ENCODE measurements at places on chromosomes 3 and 15.

DNA sequence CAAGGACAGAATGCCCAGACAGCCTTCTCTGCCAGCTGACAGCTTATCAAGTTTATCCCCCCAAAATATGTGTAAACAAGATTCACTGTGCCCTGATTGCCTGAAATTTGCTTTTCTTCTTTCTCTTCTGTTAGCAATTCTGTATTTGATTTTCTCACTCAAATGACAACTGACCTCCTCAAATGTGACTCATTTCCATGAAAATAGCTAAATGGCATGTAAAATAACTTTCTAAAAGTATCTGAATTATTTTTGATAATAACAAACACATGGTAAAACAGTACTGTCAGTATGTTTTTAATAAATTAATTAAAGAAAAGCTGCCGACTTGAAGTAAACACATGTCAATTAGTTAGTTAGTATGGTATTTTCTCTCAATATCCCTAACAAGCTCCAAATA, 202.3 kb upstream of the STAC start:
- no peak for DNase-seq

- no peak for DNase-seq
Measured at GRCh38 chr15:62603742-62604141, 438.7 kb upstream of the C2CD4B start.

DNA sequence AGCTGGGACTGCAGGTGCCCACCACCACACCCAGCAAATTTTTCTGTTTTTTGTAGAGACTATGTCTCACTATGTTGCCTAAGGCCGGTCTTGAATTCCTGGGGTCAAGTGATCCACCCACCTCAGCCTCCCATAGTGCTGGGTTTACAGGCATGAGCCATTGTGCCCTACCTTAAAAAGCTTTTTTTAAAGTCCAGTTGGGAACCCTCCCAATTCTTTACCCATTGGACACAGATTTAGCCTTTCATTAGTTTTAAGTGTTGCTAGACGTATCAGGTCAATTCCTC, 1.7 kb upstream of the DENND4A start:
- DNase-seq: no peak

DNA sequence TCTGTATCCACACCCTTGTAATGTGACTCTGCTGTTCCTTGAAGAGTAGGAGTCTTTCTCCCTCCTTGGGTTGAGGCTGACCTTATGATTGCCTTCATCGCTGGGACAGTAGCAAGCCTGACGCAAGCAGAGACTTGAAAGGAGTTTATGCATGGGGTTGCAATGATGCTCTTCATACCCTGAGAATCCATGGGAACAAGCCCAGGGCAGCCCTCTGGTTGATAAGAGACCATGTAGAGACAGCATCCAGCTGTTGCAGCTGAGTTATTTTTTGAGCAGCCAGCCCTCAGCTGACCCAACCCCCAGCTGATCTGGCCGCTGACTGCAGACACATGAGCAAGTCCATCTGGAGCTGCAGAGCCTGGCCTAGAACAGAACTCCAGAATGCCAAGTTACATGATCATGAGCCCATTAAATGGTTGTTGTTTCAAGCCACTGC, 60.6 kb upstream of the ARNT2 start:
- no peak for DNase-seq

- DNase-seq: no peak
Measured at GRCh38 chr15:60580073-60580472, 101.1 kb upstream of the ICE2 start.

GRCh38 chr3:48983096-48983495, 6.9 kb upstream of the P4HTM start:
- DNase-seq: no peak

GRCh38 chr3:16841904-16842271, 42.9 kb upstream of the PLCL2 start:
- DNase-seq: peak; percentile 40

DNA sequence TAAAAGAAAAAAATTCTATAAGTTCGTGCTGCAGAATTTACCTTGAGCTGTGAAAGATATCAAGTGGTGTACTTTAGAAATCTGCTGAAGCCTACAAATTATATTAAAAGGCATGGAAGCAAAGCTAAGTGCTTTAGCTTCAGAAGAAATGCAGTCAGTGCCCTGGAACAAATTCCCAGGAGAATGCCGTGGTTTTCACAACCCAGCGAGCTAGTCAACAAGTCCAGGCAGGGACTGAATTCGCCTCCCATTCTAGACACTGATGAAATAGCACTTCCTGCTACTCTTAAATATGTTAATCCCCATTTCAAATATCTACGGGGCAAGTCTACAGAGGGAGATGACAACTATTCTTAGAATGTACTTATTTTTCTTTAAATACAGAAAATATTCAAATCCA, 326.4 kb upstream of the IGF1R start:
- DNase-seq: no peak

GRCh38 chr3:83131236-83131635, 1369.8 kb upstream of the GBE1 start:
- no peak for DNase-seq

GRCh38 chr3:7410782-7411181, 549.9 kb downstream of the GRM7 start:
- DNase-seq: no peak

- DNase-seq: no peak
Measured at GRCh38 chr3:152452318-152452717, 183.6 kb downstream of the MBNL1 start.

DNA sequence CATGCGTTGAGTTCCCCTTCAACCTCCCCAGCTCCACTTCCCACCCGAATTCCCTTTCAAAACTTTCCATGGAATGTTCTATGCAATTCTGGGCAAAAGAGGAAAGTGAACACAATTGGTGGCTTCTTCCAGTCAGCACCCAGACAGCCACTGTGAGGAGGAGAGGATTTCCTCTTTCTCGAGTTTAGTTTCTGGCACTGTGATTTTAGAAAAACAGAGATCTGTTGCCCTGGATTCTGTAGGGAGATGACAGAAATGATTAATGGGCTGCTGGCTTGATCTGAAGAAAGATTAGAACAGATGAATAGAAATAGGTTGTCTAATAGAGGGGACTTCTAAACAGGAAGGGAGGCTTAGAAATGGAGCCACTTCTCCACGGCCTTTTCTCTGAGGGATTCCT, 172.0 kb downstream of the MCTP2 start:
- no peak for DNase-seq

- no peak for DNase-seq
Measured at GRCh38 chr3:38119248-38119544, 17.7 kb downstream of the ACAA1 start.

GRCh38 chr15:60590935-60591495, 112.1 kb upstream of the ICE2 start:
- DNase-seq: peak; percentile 25

DNA sequence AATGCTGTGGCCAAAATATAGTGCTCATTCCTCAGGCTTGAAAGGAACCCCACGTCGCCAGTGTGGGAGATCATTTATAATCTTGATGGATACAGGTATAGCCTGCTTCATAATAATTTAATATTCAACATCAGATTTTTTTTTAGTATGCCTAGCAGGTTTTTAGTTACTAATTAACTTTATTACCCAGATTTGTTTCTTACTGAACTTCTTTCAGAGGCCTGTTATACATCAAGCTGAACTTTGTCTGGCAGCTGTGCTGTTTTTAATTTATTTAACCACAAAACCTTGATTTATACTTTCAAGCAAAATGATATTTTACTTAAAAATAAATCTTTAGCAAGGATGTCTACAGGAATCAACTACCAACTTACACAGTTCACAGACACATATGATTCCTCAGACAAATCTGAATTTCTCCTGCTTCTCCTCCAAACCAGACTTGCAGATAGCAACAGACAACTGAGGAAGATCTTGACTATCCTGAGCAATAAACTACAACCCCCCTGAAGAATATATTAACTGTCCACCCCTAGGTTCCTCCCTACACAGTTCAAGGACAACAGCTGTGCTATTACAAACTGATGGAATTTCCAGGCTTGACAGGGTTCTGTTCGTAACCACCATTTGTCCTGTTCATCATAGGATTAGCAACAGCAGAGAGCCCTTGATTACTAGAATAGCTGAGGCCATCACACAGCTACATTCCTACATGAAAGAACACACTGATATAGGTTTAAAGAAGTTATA, 610 bp downstream of the MAP4 start:
- DNase-seq: no peak

- DNase-seq: no peak
Measured at GRCh38 chr3:114351123-114351821, 57.4 kb downstream of the TIGIT start.

- DNase-seq: no peak
Measured at GRCh38 chr15:79682285-79682684, 214.5 kb downstream of the MTHFS start.

DNA sequence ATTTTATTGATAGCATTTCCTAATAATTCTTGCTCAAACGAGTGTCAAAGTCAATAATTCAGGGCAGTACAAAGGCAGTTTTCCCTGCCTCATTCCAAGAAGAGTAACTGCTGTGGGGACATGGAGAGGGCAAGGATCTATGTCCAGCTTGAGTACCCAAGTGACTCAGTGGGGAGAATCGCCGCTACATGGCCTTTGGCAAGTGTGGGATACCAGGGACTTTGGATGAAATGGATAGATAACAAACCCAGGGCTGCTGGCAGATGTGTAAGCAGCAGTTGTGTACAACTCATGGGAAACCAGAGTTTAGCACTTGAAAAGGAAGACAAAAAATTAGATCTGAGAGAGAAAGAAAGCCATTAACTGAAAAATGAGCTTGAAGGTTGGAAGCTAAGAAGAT, 122.2 kb upstream of the TRIM42 start:
- DNase-seq: no peak

DNA sequence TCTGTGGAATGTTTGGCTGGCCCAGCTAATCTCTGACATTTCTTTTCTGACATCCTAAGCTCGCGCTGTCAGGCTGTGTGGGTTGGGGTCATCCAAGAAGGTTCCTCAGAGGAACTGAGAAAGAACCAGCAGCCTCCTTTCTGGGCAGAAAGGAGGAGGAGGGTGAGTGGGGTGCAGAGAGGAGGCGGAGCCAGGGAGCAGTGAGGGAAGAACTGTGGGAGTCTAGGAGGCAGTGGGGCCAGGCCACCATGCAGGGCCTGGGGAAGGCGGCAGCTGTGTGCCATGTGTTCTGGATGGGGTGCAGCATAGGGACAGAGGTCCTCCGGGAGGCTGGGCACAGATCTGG, 5.3 kb downstream of the SEMA7A start:
- DNase-seq: no peak

DNA sequence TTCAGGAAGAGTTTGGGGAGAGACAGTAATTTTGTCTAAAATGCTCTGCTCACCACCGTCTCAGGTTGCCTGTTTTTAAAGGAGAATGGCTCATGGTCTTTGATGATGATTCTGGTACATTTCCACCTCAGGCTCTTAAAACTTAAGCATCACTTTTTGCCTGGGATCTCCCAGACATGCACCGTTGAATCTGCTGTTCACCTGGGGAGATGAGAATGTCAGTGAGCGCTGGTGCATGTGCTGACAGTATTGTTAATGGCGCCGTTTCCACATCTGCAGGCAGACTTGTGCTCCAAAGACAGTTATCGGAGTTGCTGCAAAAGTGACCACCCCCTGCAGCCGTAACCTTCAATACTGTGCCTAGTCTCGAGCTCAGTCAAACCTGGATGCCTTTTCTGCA, 219.0 kb upstream of the TPM1 start:
- DNase-seq: no peak

GRCh38 chr3:126067959-126068358, 16.0 kb downstream of the SLC41A3 start:
- no peak for DNase-seq

GRCh38 chr3:46276497-46277099, 34.3 kb downstream of the CCR3 start:
- peak; percentile 58 for DNase-seq

DNA sequence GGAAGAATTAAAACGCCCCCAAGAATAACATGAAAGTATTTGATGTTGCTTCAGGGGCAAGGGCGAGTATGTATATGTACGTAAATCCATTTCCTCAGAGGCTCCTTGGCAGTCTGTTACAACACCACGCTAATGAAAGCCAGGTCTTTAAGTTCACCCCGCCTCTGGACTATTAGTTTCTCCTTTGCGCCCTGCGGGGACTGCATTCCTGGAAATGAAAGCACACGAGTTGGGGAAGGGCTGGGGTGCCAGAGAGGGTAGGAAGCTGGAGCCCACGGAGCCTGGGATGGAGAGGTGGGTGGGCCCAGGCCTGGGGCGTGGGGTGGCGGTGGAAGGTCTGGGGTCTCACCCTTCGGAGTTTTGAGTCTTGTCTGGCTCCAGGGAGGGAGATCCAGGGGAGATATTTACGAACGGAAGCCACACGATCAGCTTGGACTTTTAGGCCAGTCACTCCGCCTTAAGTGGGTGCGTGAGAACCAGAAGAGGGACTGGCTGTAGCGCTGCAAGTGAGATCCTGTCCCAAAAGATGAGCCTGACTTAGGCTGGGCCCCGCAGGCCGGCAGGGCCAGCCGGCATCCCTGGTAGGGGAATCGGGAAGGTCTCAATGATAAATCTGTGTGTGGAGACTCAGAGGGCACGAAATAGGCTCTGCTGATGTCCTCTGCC, 1.6 kb upstream of the PLCL2 start:
- DNase-seq: no peak

DNA sequence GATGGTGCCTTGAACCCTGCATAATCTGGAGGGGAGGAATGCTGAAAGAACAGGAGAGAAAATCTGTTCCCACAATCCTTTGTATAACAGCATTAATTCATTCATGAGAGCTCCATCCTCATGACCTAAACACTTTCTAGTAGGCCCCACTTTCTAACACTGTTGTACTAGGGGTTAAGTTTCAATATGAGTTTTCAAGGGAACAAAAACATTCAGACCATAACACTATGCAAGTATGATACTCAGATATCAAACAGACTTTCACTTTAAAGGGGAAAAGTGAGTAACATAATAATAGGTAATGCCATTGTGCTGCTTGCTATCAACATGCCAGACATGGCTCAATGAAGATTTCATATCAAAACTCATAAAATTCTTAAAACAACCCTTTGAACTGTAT, 32.4 kb upstream of the PLSCR2 start:
- no peak for DNase-seq

GRCh38 chr3:122151480-122151879, 32.0 kb upstream of the CASR start:
- DNase-seq: no peak

GRCh38 chr3:103048068-103048722, 613.4 kb downstream of the ZPLD1 start:
- no peak for DNase-seq

- no peak for DNase-seq
Measured at GRCh38 chr3:59313365-59313764, 263.5 kb upstream of the CFAP20DC start.

DNA sequence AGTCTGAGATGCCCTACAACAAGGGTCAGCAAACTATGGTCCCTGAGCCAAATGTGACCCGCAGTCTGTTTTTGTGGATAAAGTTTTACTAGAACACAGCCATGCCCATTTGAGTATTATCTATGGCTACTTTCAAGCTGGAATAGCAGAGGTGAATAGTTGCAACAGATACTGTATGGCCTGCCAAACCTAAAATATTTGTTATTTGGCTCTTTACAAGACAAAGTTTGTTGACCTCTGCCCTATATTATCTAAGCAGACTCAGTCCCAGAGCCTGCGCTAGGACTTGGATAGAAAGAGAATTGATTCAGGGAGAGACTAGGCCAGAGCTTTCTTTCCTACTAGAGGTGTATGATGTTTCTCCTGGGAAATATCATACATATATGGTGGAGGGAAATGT, 81.7 kb upstream of the NMNAT3 start:
- no peak for DNase-seq

All from stimulated activated CD8-positive, alpha-beta memory T cell treated with anti-CD3 and anti-CD28 coated beads, Interleukin-12 subunit alpha, Interleukin-12 subunit beta, amount 100 ng/mL, for 1 hour (primary cell).